Amniotic epithelial cell (primary cell): ENCODE measurements at places on chromosomes 12 and 14.

DNA sequence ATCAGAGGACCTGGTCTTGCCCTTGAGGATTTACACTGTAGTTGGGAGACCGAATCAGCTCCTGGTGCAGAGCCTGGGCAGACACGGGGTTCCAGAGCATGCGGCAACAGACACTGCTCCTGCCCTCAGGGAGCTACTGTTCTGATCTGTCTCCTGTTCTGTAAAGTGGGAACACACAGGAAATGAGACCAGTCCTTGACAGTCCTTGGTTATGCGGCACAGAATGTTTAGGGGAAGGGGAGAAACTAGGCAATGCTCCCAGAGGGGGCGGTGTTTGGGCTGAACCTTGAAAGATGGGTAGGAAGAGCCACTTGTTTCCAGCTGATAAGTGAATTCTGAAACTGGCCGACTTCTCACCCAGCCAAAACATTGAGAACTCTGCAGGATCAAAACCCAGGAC lies 132.4 kb downstream of the ZFP36L1 start:
- no peak for DNase-seq

GRCh38 chr14:64478634-64479250 lies 13.4 kb downstream of the AKAP5 start:
- DNase-seq: peak; percentile 25

DNA sequence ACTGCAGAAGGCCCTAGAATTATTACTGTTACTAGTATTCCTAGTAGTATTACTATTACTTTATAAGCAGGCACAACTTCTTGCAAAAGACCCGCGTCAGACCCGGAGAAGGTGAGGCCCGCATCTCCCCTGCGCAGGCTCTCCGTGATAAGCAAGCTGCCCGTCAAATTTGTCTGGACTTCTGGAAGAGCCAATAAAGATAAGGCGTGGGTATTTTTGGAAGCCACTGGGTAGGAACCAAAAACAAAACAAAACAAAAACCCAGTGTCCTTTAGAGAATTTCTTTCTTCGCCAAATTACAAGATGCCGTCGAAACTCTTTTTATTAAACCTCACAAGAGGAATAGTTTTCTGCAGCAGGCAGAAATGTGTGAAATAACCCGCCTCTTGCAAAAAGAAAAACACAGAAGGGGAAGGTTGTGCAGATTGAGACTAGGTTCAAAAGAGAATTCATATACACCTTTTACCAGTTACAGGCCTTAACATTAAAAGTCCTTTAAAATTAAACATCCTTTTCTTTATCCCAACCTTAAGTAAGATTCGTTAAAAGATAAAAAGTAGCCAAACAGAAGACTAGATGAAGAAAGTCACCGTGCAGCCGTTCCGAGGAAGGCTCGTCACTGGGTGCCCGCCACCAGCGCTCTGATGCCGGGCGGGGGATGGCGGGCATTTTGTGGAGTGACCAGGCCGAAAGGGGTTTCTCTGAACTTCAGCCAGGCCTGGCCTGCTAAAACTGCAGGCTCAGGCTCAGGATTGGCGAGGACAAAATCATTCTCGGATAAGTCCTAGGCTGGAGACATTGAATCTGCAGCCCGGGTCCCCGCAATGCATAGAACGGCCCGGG lies 1.6 kb downstream of the TBX5 start:
- no peak for DNase-seq

DNA sequence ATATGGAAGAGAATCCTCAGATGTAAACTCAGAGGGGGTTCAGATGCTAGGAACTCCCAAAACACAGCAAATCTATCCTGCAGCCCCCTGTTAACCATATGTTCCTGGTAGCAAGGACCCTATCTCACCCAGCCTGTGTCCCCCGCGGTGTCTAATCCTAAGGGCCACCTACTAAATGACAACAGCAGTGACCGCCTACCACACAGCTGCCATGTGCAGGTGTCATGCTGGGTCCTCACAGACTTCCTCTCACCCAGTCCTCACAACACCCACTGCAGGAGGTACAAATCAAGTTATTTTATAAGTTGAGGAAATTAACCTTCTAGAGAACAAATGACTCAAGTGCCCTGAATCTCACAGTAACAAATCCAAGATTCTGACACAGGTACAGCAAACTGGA lies 73.9 kb downstream of the ITPK1 start:
- no peak for DNase-seq

GRCh38 chr14:90560991-90561390 lies 164.2 kb downstream of the CALM1 start:
- DNase-seq: no peak

GRCh38 chr14:20413744-20414082 lies 412 bp upstream of the TEP1 start:
- DNase-seq: peak; percentile 20

DNA sequence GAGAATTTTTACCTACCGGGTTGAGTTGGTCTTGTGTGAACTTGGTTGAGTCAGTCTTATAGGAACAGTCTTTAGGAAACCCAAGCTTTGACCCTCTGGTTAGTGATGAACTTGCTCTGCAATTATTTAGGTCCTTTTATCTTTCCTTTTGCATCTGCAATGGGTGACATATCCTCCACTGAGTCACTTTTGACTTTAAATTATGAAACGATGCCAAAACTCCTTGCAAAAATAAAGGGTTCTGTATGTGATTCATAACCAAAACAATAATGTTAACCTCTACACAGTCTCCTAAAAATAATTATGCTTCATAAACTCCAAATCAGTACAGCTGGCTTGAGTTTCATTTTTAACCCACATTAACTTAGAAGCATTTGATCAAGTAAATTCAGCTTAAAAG lies 979.4 kb downstream of the GALC start:
- no peak for DNase-seq

DNA sequence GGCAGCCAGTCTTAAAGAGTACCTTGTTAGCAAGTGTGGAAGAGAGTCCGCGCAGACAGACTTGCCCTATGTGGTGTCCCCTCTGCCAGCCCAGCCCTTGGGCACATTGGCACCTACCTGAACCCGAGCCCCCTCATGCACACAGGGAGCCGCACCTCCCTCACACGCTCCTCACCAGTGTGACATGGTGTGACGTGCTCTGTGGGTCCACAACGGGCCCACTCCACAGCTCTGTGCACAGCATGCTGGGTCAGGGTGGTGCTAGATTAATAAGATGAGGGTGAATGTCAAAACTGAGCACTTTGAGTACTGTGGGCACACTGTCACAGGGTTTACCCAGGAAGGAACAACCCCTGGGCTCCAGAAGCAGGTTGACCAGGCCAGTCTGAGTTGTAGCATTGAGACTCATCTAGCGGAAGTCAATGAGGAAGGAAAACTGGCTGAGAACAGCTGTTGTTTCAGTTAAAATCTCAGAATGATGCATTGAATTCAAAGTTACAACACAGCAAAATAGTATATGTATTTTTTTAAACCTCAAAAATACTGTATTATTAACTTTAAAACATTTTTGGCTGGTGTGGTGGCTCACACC lies 53.4 kb upstream of the AMN start:
- DNase-seq: no peak

DNA sequence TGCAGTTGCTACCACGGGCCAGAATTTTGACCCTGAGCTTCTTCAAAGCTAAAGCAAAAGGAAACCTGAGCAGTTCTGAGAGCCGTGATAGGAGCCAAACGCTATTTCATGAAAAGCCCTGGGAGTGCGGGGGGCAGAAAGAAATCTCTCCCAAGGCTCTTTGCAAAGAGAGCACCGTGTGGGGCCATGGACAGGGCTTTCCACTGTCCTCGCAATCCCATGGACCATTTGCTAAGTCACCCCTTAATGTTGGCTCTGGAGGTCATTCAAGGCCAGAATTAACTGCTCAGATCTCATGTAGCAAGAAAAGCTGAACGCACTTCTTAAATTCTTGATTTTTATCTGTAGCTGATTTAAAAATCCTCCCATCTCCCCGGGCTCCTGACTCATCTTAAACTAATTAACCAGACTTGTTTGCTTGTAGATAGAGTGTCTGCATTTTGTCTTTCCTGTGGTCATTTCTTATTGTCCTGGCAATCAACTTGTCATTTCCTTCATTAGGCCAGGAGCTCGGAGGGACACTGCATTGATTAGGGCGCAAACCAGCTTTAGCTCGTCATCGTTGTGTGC lies 24.8 kb downstream of the CLSTN3 start:
- DNase-seq: peak; percentile 37

DNA sequence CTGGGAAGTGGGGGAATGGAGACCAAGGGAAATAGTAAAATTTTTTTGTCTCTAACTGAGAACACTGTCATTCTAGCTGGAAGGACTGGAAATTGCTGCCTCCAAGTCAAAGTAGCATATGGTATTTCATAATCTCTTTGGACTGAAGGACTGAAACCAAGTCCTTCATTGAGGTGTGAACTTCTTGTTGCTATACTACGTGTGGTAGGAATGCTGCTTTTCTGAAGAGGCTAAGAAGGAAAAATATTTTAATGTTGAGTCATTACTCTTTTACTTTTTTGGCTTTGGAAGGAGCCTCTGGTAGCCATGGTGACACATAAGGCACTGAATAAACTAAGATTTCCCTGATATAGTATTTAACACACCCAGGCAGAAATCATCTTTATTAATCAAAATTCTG lies 465.4 kb downstream of the NPAS3 start:
- DNase-seq: peak; percentile 71

- DNase-seq: no peak
Observed at GRCh38 chr12:110762891-110763290, 20.2 kb upstream of the PPP1CC start.

GRCh38 chr14:95151561-95151960 lies 5.8 kb downstream of the DICER1 start:
- peak; percentile 51 for DNase-seq

DNA sequence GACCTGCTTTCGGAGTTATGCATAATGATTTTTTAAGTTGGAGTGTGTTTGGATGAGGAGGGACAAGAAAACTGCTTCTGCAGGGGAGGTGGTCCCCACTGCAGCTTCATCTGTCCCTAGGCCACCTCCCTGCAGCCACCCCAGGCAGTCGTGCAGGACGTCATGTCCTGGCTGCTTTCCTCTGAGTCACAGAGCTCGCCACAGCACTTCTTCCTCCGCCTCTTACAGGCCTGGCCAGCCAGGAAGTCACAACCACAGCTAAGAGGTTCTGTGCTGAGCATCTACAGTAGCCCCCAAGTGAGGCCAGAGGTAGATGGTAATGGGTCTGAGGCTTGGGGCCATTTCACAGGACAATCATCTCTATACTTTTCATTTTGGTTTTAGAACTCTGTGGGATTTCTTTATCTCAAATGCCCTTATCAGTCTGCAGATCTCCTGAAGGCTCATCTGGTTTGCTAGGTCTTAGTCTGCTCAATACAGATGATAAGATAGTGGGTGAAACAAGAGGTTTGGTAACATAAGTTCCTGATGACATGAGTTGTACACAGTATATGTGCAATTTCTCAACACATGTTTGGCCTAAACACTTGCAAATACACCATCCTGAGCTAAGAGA lies 106.4 kb downstream of the ARF6 start:
- DNase-seq: peak; percentile 81

DNA sequence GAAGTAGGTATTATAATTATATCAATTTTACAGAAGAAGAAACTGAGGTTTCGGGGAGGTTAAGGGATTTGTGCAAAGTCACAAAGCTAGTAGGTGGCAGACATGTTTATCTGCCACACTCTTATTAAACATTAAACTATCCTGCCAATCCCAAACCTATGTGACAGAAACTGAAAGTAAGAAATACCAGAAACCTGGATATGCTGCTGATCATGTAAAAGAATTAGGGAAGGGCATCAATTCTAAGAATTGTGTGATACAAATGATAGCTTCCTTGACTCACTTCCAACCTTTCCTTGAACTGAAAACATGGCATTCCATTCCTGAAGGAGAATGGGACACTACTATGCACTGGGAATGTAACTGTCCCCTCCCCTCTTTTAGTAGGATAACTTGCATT lies 16.9 kb downstream of the TAOK3 start:
- no peak for DNase-seq

- DNase-seq: peak; percentile 90
Observed at GRCh38 chr14:53365486-53366130, 212.5 kb upstream of the DDHD1 start.

- no peak for DNase-seq
Observed at GRCh38 chr12:29455087-29455486, 42.4 kb downstream of the OVCH1 start.

DNA sequence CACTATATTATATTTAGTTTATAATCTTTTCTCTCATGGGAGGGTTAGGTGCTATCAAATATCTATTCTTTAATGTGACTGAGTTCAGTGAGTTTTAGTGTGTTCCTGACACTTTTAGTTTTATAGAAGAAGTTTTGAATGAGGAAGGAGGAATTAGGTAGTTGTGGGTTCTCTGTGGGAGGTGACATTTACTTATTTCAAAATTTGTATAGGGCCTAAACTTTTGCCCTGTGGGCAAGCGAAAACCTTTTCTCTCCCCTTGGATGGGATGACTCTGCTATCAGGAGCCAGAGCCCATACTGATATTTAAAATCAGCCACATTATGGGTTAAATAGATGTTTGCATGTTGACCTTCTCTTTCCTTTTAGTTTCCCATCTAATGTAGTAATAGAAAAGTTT lies 43.6 kb downstream of the SPATS2 start:
- DNase-seq: no peak

DNA sequence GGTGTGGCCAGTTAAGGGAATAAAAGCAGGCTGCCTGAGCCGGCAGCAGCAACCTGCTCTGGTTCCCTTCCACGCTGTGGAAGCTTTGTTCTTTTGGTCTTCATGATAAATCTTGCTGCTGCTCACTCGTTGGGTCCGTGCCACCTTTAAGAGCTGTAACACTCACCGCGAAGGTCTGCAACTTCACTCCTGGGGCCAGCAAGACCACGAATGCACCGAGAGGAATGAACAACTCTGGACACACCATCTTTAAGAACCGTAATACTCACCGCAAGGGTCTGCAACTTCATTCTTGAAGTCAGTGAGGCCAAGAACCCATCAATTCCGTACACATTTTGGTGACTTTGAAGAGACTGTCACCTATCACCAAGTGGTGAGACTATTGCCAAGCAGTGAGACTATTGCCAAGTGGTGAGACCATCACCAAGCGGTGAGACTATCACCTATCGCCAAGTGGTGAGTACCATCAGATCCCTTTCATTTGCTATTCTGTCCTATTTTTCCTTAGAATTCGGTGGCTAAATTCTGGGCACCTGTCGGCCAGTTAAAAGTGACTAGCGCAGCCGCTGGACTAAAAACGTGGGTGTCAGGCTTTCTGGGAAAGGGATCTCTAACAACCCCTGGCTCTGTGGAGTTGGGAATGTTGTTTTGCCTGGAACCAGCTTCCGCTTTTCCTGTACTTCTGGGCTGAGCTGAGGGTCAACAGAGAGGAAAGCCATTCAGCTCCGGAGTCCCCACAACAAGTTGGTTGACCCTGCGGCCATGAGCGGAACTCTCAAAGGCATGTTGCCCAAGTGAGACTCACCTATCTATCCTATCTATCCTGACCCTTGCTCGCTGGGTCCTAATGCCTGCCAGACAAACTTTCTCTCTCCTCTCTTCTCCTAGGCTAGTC lies at the start of gene DHRS2:
TSS of gene DHRS2 (plus strand) at position 48 of the 895 bp plus-strand sequence. CDS start 2,501 bp downstream, outside the sequence.
- no peak for DNase-seq

GRCh38 chr14:49553892-49554291 lies 32.3 kb downstream of the RPS29 start:
- DNase-seq: no peak

- DNase-seq: no peak
Observed at GRCh38 chr12:113868365-113868764, 97.8 kb downstream of the RBM19 start.

- DNase-seq: peak; percentile 95
Observed at GRCh38 chr14:31828946-31829868, 247.9 kb upstream of the ARHGAP5 start.
